Dorsolateral prefrontal cortex (tissue), 122 donors: ENCODE measurements at places on chromosomes 4 and X.

DNA sequence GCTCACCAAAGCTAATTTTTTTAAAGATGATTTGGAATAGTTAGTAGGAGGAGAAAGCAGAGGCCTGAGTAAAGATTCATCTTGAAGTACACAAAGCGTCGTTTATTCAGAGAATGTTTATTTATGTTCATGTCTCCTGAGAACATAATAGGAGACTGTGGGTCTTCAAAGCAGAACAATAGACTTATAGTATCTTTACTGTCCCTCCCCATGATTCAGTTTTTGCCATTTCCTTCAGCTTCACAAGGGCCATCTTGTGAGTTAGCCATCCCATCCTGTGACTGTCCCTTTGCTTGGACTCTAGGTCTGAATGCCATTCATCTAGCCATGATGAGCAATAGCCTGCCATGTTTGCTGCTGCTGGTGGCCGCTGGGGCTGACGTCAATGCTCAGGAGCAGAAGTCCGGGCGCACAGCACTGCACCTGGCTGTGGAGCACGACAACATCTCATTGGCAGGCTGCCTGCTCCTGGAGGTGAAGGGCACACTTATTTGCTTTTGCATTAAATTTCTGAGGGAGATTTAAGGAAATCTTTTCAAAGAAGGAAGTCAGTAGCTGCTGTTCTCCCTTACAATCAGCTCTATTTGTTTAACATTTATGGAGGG lies 105.8 kb downstream of the NFKB1 start:
- DNase-seq = no peak

GRCh38 chrX:106707771-106708454 lies 18.6 kb upstream of the RNF128 start:
- DNase-seq = no peak

DNA sequence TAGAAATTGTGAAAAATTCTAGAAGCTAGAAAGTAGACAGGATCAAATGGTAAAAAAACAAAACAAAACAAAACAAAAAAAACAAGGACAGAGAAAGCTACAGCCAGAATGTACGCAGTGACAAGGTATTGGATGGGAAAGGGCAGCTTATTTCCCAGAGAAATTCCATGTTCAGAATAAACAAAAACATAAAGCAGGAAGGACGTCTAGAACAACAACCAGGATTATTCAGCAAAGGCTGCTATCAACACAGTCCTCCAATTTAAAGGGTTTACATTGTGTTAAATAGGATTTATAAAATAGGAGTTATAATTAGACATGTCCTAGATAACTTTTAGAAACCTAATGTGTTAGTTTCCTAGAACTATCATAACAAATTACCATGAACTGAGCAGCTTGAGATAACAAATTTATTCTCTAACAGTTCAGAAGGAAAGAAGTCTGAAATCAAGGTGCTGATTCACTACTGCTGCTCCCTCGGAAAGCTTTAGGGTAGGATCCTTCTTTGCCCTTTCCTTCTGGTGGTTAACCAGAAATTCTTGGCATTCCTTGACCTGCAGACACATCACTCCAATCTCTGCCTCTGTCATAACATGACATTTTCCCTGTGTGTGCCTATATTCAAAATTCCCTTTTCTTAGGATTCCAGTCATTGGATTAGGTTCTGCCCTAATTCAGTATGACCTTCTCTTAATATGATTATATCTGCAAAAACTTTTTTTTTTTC lies 175.6 kb downstream of the SNCA start:
- no peak for DNase-seq

DNA sequence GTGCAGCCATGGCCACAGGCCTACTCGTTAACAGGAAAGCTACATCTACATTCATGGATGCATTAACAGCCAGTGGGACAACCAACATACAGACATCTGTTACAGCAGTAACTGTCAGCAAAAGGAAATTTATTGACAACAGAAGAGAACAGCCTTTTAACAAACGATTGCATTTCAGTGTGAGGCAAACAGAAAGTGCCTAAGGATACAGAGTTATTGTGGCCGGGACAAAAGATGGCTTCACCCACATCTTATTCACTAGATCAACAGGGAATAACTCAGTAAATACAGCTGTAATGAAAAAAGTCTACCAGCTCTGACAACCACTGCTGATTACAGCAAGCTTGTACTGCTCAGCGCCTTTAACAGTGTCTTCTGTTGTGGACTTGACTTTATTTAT lies 61.5 kb upstream of the TBL1X start:
- no peak for DNase-seq

GRCh38 chr4:130238121-130238520 lies 1142.2 kb downstream of the C4orf33 start:
- DNase-seq = no peak

GRCh38 chrX:426881-427280 lies 40.2 kb upstream of the PPP2R3B start:
- no peak for DNase-seq

- DNase-seq = no peak
Observed at GRCh38 chr4:25007598-25007997, 23.1 kb downstream of the LGI2 start.

GRCh38 chr4:101331017-101331416 lies 16.3 kb downstream of the PPP3CA start:
- DNase-seq = no peak

GRCh38 chr4:72119946-72120345 lies 88.1 kb downstream of the NPFFR2 start:
- no peak for DNase-seq

- DNase-seq = no peak
Observed at GRCh38 chr4:149322203-149322602, 493.4 kb downstream of the IQCM start.

DNA sequence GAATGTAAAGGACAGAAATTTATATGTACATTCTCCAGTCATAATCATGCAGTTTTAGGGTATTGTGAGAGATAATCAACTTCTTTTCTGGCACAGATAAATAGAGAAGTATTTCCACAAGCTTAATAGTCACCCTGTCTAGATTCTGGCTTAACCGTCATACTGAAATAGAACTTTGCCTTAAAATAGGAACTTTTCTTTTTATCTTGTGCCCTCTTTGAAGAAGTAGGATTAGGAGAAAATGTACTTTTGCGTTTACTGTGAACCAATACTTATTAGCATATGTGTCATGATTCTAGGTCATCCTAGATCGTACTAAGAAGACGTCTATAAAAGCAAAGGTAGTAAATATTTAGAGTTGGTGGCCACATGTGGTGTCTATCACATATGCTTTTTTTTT lies 95.4 kb downstream of the NFKB1 start:
- DNase-seq = no peak

DNA sequence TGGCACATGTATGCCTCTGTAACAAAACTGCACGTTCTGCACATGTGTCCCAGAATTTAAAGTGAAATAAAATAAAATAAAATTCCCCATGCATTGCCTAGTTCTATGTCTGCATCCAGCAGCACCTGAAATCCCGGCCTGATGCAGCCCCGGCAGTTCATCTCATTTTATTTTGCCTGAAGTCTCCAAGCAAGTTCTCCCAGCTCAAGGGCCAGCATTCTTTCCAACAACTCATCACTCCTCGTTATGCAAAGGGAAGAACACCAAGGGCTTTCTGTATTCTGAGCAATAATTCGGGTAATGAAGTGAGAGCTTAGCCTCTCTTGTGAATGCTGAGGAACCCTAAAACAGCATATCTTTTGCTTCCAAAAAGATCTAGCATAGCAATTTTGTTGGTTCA lies 2.7 kb downstream of the ENPP6 start:
- DNase-seq = no peak

GRCh38 chrX:1400049-1400448 lies 8.1 kb upstream of the SLC25A6 start:
- peak; percentile 8 for DNase-seq

GRCh38 chr4:113390850-113391249 lies 341.4 kb downstream of the ANK2 start:
- no peak for DNase-seq

- DNase-seq = no peak
Observed at GRCh38 chrX:74579597-74580198, 34.7 kb downstream of the RLIM start.

GRCh38 chr4:88759895-88760290 lies 62.3 kb upstream of the NAP1L5 start:
- DNase-seq = no peak

DNA sequence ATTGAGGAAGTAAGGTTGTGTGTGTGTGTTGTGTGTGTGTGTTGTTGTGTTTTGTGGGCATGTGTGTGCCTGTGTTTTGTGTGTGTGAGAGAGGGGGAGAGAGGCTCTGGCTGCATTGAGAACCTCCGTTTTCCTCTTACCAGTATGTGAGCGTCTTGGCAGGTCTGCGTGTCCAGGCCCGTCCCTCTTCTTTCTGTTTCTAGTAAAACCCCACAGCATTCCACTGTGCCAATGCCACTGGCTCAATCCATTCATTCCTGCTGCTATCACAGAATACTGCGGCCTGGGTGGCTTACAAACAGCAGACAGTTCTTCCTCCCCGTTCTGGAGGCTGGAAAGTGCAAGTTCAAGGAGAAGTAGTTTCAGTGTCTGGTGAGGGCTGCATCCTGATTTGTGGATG lies 15.5 kb upstream of the HTRA3 start:
- DNase-seq = no peak

GRCh38 chr4:75705198-75705977 lies 19.0 kb upstream of the USO1 start:
- no peak for DNase-seq

GRCh38 chr4:53734584-53735353 lies 143.5 kb upstream of the LNX1 start:
- DNase-seq = no peak

GRCh38 chr4:126385954-126386353 lies 1071.2 kb downstream of the FAT4 start:
- no peak for DNase-seq

GRCh38 chrX:44489515-44489914 lies 53.1 kb downstream of the FUNDC1 start:
- no peak for DNase-seq

DNA sequence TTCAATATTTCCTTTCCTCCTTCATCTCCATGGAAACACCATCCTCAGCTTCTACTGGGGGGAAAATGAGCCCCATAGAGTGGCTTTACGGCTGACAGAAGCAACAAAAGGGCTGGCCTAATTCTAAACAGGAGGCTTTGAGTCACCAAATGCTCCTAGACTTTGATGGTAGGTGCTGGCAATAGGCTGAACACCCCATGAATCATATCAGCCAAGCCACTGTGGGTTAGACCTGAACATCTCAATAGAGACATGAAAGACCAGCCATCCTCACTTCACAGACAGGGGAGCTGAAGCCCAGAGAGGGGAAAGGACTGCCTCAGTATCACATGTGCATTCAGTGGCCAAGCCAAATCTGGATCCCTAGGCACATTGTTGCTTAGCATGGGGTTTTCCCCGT lies 107.6 kb downstream of the AMER1 start:
- no peak for DNase-seq

- DNase-seq = no peak
Observed at GRCh38 chrX:42398967-42399631, 378.9 kb downstream of the PPP1R2C start.

DNA sequence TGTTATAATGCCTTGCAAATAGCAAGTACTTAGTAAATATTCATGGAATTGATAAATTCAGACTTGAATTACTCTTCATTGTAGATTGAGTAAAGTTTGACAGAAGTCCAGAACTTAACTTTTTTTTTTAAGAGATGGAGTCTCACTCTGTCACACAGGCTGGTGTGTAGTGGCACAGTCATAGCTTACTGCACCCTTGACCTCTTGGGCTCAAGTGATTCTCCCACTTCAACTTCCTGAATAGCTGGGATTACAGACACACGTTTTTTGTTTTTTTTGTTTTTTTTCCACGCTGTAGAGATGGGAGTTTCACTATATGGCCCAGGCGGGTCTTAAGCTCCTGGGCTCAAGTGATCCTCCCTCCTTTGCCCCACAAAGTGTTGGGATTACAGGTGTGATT lies 32.1 kb downstream of the UBE2K start:
- DNase-seq = no peak

GRCh38 chrX:44173219-44173618 lies 170.3 kb downstream of the EFHC2 start:
- no peak for DNase-seq

DNA sequence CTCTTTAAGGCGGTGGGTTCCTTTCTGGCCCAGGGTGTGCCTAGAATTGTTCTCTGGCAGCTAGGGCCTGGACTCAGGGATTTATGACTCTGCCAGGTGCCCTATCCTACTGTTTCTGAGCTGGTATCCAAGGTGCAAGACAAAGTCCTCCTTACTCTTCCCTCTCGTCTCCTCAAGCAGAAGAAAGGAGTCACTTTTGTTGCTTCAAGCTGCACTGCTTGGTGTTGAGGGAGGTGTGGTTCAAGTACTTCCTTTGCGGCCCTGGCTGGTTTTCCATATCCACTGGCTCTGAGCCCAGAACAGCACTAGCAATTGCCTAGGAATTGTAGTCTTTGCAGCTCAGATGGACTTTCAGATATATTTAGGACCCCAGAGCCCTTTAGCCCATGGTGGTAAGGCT lies 39.3 kb downstream of the RTL3 start:
- no peak for DNase-seq

- no peak for DNase-seq
Observed at GRCh38 chr4:92262371-92262770, 41.4 kb upstream of the GRID2 start.
